ENCODE measurements at places on chromosomes 13 and 19.

DNA sequence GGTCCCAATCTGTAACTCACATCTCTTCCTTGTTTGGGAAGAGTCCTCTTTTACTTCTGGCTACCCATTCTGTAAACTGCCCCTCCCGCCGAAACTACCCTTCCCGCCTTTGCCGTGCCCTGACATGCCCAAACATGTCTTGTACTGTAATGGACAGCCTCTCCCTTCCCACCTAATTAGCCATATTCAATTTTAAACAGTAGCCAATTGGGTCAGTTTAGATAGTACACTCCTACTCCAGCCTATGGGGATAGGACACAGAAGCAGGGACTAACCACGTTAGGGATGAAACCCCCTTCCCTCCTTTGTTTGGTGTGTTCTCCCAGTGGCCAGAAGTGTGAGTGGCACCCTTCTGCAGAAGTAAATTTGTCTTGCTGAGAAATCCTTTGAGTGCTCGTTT lies 34.2 kb downstream of the SACS start:
- DNase-seq, result no peak

DNA sequence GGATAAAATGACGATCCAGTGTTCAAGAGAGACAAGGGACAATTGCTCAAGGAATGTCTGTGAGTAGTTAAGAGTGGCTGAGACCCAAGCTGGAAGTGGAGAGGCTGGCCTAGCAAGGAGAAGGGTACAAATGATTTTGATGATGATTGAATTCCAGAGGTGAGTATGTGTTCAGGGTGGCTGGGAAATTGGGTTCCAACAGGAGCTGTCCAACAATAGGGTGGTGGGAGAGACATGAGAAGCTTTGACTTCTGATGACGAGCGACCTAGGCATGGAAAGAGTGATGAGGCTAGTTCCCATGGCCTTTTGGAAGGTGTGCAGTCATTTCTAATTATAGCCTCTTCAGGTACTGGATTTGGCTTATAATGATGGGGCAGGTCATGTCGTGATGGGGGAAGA lies 29.1 kb upstream of the DCLK1 start:
- DNase-seq, result no peak

DNA sequence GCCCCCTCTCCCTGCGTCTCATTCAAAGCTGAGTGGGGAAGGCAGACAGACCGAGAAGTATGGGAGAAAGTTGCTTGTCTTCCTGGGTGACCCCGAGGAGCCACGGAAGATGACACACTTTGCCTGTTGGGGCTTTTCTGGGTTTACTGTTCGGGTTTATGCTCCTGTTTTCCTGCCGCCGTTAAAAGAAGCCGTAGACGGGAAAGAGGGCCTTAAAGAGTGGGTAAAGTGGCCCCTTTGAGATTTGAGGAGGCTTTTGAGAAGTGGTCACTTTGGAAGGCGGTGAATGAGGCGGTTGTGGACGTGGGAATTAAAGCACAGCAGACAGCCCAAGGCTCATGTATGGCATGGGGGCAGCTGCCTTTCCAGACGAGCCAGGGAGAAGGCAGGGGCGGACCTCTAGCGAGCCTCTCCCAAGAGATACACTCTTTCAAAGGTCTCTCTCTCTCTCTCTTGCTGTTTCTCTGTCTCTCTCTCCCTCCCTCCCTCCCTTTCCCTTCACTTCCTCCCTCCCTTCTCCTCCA lies 493 bp upstream of the LHFPL6 start:
- peak; percentile 33 for DNase-seq

DNA sequence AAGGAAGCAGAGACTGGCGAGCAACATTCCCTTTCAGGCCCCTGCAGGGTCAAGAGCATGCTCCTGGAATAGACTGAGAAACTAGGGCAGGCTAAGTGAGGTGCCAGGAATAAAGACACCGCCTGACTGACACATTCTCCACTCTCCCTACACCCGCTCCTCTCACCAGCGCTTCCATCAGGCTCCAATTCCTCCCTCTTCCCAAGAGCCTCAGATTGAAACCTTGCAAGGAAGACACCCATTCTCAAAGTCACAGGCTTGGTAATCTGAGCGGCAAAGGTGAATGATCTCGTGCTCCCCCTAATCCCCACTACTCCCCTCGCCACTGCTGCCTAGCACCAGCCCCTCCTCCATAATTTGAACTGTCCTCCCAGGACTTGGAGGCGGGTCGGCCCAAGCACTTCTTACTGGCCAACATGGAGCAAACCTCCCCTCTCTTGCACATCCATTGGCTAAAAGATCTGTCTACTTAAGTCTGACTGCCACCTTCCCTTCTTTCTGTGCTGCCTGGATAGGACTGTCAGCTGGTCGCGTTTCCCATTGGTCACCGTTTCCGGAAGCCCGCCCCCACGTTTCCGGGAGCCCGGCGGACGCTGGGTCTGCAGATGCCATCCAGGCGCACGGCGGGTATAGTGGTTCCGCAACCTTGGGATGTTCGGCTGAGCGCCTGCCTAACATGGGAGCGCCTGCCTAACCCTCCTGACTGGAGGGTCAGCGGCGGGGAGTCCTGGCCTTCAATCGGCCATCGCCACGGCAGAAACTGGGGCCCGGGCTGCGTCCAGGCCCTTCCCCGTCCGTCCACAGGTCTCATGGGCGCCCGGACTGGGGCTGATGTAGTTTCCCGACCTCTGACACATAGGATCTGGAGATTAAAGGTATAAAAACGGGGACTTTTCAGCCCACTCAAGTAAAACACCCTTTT lies 33.6 kb downstream of the ZNF383 start:
- DNase-seq, result peak; percentile 89

DNA sequence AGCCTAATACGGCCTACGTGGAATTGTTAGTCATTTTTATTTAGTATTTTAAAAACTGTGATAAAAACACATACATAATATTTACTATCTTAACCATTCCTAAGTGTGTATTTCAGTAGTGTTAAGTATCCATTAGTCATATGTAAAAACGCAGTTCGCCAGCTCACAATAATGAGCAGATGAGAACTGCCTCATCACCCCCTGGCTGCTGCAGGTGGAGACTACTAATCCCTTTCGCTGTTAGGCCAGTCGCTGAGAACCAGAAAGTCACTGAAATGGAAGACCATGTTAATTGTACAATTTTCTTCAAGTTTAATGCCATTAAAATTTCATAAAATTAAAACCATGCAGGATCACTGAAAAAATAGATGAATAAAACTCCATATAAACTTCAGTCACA lies 1.6 kb downstream of the ESD start:
- DNase-seq, result no peak

GRCh38 chr19:10152100-10152499 lies 32.4 kb upstream of the EIF3G start:
- no peak for DNase-seq

DNA sequence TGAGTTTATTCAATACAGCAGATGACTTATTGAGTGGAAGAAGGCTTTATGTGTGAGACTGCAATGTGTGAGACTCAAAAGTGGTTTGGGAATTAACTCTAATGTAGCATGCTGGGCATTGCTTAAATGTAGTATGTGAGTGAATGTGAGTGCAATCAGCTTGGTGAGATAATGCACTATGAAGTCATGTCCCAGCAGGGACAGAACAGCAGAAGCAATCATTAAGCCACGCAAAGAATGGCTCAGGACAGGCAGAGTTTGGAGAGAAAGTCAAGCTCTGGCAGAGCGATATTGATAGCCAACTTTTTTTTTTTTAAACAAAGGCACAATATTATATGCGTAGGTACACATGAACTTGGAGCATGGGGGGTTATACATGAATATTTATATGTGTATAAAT lies 597.7 kb downstream of the GPC6 start:
- no peak for DNase-seq

- DNase-seq, result no peak
Measured at GRCh38 chr13:66237411-66238062, 992.6 kb downstream of the PCDH9 start.

- no peak for DNase-seq
Measured at GRCh38 chr19:51372649-51373504, at the start of gene NKG7. Gene NKG7, minus strand, starts transcription at chr19:51372654. Its CDS starts 119 bp downstream, at chr19:51372535.
